ENCODE measurements at places on chromosomes 6 and 20. TPM values are rescaled to one million over a fixed set of nuclear protein-coding genes. Genes with fewer than 3 reads are reported as not detected.

The RNF182 gene
- 73.6 TPM for total RNA-seq

The EFCAB8 gene
- not detected for total RNA-seq

The ULBP2 gene
- 5.3 TPM for total RNA-seq

The FNDC1 gene
- total RNA-seq = 1.1 TPM

The TFAP2D gene
- 0.47 TPM for total RNA-seq

The GJE1 gene
- not detected for total RNA-seq

The NMBR gene
- total RNA-seq = 12.6 TPM

The DOP1A gene
- total RNA-seq = 96.1 TPM

The SUPT3H gene
- total RNA-seq = 15.3 TPM

The AURKA gene
- total RNA-seq = 4.8 TPM

The TREM2 gene
- total RNA-seq = 10.5 TPM

The EPHA7 gene
- 102 TPM for total RNA-seq

The PDE10A gene
- total RNA-seq = 62.7 TPM

The CGAS gene
- total RNA-seq = 1.2 TPM

The ULBP1 gene
- total RNA-seq = 3.9 TPM

The DEFB132 gene
- not detected for total RNA-seq

The GATA5 gene
- total RNA-seq = 0.16 TPM

The SLC22A16 gene
- 0.31 TPM for total RNA-seq
